ENCODE measurements at places on chromosomes 5 and 9. TPM values are rescaled to one million over a fixed set of nuclear protein-coding genes. Genes with fewer than 3 reads are reported as not detected.
A peak's percentile ranks its signal among the peaks of the same experiment; 100 is the strongest.

GRCh38 chr5:65926893-65927292 lies 518 bp downstream of the ERBIN start:
- peak overlapping the region; percentile 51 for H3K4me3 ChIP-seq
- H3K36me3 ChIP-seq = no peaks in the 10 kb centered on the region
- H3K27me3 ChIP-seq = no peaks in the 10 kb centered on the region
- DNase-seq = peak; percentile 19
- peak overlapping the region; percentile 97 for H3K27ac ChIP-seq
- H3K4me1 ChIP-seq = peaks cover 8% of the 10 kb centered on the region

DNA sequence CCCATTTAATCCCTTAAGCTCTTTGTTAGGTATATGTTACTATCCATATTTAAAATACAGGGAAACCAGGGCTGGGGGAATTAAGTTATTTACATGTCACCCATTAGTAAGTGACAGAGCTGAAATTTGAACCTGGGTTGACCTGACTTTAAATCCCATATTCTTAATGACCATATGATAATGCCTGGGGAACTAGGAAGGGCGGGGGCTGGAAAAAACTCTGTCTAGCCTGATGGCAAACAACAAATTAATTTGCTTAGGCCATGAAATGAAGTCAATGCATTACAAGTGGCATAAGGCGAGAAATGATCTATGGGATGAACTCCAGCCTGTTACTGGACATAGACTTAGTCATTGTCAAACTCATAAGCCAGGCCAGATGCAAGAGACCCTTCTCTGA lies 325.7 kb upstream of the WWC1 start:
- H3K27me3 ChIP-seq = no peaks in the 10 kb centered on the region
- no peaks in the 10 kb centered on the region for H3K4me1 ChIP-seq
- H3K4me3 ChIP-seq = no peak overlapping the region
- H3K27ac ChIP-seq = no peak overlapping the region

Gene FOXD4L3
- not detected for total RNA-seq

- H3K4me1 ChIP-seq = no peaks in the 10 kb centered on the region
- no peak overlapping the region for H3K27ac ChIP-seq
- DNase-seq = no peak
These were observed 8.0 kb downstream of the SPOCK1 start for GRCh38 chr5:137491121-137491520.

- no peak overlapping the region for H3K27ac ChIP-seq
- no peaks in the 10 kb centered on the region for H3K4me1 ChIP-seq
- DNase-seq = no peak
- H3K27me3 ChIP-seq = no peaks in the 10 kb centered on the region
These were observed 191.1 kb downstream of the EBF1 start for GRCh38 chr5:158908425-158909220.

- DNase-seq = no peak
- H3K4me1 ChIP-seq = peaks cover 6% of the 10 kb centered on the region
- no peak overlapping the region for H3K27ac ChIP-seq
- H3K36me3 ChIP-seq = no peaks in the 10 kb centered on the region
- H3K4me3 ChIP-seq = no peak overlapping the region
- H3K27me3 ChIP-seq = no peaks in the 10 kb centered on the region
These were observed 4.7 kb upstream of the RECK start for GRCh38 chr9:36031774-36032555.

DNA sequence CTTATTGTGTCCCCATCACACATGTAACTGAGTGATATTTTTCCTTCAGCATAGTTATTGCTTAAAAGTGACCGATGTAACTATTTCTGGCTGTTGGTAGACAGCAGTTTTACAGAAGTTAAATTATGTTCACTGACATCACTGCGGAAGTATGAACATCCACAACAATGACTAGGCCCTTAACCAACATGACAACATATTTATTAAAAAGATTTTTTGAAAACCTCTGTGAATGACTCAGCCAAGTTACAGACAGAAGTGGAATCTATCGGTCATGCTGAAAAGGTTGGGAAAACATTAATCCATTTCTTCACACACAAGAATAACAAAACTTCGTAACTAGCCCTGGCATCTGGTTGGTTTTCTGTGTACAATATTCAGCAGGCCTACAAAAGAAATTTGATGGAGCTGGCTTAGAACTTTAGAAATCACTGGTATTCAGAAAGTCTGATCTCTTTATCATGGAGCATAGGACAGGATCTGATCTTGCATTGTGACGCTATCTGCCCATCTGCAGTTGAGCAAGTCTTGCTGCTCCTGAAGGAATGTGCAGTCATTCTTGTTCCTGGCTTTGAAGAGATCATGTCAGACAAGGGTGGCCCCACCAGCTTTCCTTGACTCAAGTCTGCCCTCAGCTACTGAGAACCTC lies 6.5 kb downstream of the GLIS3 start:
- no peaks in the 10 kb centered on the region for H3K27me3 ChIP-seq
- peak overlapping the region; percentile 46 for H3K27ac ChIP-seq
- H3K4me3 ChIP-seq = no peak overlapping the region
- H3K36me3 ChIP-seq = no peaks in the 10 kb centered on the region
- peaks cover 35% of the 10 kb centered on the region for H3K4me1 ChIP-seq

- H3K36me3 ChIP-seq = no peaks in the 10 kb centered on the region
- H3K4me3 ChIP-seq = no peak overlapping the region
- peak overlapping the region; percentile 34 for H3K27ac ChIP-seq
- H3K27me3 ChIP-seq = no peaks in the 10 kb centered on the region
- H3K4me1 ChIP-seq = no peaks in the 10 kb centered on the region
These were observed 20.9 kb downstream of the ZNF474 start for GRCh38 chr5:122150215-122150614.

Gene SLC12A7
- 61.7 TPM for total RNA-seq

Gene IRX1
- total RNA-seq = not detected

Measured in transverse colon (tissue), 4 donors.